ENCODE measurements at places on chromosomes 5 and 9.

DNA sequence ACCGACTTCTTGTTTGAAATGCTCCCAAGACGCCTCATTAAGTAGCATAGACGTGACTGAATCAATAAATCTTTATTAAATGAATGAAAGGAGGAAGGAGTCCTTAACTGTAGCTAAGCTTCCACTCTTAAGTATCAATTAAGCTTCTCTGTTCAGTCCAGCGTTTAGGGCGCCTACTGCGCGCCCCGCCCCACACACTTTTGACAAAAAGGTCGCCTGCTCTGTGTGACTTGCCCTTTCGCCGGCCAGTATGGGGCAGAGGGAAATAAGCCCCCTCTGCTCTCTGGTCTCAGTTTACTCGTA lies 662 bp upstream of the DOLPP1 start:
- DNase-seq: no peak

DNA sequence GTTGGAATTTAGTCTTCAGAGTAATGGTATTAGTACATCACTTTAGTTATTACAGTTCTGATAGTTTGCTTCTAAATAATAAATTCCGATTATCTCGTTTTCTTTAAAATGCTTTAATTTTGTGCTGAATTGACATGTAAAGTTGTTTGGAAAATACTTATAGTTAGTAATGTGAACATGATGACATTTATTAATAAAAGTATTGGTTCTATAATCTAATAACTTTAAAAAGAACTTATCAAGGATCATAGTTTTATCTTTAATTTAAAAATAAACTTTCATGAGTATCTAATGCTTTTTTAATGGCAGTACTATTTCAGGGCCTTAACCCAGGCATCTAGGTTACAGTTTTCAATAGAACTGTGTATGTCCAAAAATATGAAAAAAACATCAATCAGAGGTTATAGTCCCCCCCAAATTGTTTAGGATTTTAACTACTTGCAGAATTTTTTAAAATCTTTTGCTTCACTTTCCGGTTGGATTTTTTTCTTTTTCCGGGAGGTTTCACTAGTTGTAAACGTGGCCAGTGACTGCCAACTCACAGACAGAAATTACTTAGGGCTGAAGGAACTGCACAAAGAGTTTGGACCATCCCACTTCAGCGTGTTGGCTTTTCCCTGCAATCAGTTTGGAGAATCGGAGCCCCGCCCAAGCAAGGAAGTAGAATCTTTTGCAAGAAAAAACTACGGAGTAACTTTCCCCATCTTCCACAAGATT lies 680 bp downstream of the GPX8 start:
- DNase-seq: no peak

- no peak for DNase-seq
Measured at GRCh38 chr9:91727316-91727861, 222.6 kb downstream of the ROR2 start.

DNA sequence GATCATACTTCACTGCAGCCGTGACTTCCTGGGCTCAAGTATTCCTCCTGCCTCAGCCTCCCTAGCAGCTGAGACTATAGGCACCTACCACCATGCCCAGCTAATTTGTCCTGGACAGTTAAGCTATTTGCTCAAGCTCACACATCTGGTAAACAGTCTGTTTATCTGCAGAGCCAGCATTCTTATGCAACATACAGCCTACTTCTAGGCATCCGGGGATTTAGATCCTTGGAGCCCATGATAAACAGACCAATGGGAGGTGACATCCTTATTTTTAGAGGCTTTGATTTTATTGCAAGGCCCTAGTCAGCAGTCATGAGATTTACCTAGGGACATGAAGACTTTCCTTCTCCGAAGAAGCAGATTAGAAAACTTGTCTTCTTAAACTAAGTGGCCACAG lies 21.0 kb downstream of the ATOX1 start:
- no peak for DNase-seq

DNA sequence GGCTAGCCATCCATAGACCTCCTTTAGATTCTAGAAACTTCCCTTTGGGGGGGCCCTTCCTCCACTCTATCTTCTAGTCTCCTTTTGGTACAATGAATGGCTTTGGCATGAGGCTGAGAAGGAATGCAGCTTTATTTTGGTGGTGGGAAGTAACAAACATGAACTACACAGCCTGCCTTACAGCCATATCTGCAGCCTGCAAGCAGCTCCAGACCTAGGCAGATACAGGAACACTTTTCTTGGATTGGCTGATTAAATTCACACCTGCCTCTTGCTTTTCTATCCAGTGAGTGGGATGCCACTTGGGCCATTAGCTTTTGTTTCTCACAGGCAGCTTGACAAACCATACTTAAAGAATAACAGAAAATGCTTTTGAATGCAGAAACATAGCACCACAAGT lies 28.2 kb downstream of the NR6A1 start:
- DNase-seq: no peak

DNA sequence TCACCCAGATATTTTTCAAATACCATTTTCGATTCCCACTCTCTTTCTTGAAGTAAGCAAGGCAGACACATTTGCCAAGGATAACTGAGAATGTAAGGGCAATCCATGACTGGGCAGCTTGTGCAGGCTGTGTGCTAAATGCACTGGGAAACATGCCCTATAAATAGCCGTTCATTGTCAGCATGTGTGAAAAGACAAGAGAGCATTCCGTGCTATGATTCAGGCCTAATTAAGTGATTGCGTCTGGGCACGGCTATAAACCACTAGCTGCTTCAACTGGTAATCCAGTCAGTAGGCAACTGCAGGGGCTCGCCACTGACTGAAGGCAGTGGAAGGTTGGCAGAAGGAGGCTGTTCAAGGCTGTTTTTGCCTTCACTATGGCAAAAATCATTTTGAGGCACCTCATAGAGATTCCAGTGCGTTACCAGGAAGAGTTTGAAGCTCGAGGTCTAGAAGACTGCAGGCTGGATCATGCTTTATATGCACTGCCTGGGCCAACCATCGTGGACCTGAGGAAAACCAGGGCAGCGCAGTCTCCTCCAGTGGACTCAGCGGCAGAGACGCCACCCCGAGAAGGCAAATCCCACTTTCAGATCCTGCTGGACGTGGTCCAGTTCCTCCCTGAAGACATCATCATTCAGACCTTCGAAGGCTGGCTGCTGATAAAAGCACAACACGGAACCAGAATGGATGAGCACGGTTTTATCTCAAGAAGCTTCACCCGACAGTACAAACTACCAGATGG lies at the start of gene HSPB3:
Gene HSPB3 (plus strand): TSS at position 287 of the 745 bp plus-strand sequence. CDS start 91 bp downstream, at position 378.
- peak; percentile 21 for DNase-seq

DNA sequence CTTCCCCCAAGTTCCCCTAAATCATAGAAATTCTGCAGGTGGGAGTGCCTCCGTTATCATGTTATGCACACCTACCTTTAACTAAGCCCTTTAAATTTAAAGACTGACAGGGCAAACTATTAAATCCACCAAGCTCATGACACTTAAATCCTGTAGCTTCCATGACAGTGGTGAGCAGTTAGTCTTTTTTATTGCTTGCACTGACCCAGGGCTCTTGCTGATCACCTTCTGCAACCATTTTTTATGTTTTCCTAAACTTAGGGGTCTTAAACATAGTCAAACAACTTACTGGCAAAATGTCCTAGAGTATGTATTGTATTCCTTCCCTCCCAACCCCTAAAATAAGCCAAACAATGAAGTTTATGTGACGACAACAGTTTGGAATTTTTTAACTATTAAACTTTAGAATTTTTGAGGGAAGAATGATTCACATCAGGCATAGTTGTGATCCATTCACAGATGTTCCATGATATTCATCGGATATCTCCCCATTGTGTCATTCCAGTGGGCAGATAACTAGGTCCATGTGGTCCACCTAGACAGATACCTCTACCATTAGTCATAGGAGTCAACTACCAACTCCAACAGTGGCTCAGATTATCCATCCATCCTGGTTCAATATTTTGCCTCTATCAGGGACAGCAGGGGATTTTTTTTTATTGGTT lies 283.1 kb downstream of the ADAMTS6 start:
- peak; percentile 96 for DNase-seq

DNA sequence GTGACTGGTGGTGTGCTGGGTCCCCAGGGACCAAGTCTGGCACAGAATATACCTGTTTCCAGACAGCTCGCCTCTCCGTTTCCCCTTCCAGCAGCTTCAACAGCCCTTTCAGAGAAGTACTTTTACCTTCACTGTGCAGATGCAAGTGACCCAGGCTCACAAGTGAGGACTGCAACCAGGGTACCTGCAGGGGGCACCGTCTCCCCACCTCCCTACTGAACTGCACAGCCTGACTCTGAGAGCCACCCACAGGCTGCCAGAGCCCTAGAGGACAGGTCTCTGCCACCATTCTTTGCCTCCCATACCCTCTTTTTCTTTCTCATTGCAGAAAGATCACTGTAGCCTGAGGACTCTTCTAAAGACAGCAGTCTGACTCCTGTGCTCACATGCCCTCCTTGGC lies 15.4 kb downstream of the IL9 start:
- DNase-seq: no peak

Data from keratinocyte (primary cell).